ENCODE measurements at places on chromosomes 2 and 18. TPM values are rescaled to one million over a fixed set of nuclear protein-coding genes. Genes with fewer than 3 reads are reported as not detected.

Gene NLRC4
- not detected for total RNA-seq

Gene XPO1
- total RNA-seq, result 155 TPM

Gene AGXT
- total RNA-seq, result not detected

Gene DARS1
- total RNA-seq, result 36.0 TPM

Gene HAAO
- not detected for total RNA-seq

Gene CD302
- 5.7 TPM for total RNA-seq

Gene HMSD
- not detected for total RNA-seq

Gene PFN4
- total RNA-seq, result under 0.01 TPM

Gene FARP2
- total RNA-seq, result 22.7 TPM

Gene PCARE
- not detected for total RNA-seq

Gene RUFY4
- total RNA-seq, result not detected

Gene CD226
- 1.3 TPM for total RNA-seq

Gene SPC25
- 2.8 TPM for total RNA-seq

Gene SRD5A2
- not detected for total RNA-seq

Gene ALPP
- total RNA-seq, result not detected

Gene REG3A
- total RNA-seq, result not detected

Gene TRIM43
- total RNA-seq, result not detected

Gene C2orf81
- total RNA-seq, result under 0.01 TPM

Gene REG1B
- not detected for total RNA-seq

Gene HOXD13
- total RNA-seq, result not detected

Measured in lung microvascular endothelial cell (primary cell).